Activated T-helper 9 cell treated with anti-CD3 and anti-CD28 coated beads, Interleukin-2, amount 50 U/mL, for 16 hours (primary cell): ENCODE measurements at places on chromosomes 12 and 14.

DNA sequence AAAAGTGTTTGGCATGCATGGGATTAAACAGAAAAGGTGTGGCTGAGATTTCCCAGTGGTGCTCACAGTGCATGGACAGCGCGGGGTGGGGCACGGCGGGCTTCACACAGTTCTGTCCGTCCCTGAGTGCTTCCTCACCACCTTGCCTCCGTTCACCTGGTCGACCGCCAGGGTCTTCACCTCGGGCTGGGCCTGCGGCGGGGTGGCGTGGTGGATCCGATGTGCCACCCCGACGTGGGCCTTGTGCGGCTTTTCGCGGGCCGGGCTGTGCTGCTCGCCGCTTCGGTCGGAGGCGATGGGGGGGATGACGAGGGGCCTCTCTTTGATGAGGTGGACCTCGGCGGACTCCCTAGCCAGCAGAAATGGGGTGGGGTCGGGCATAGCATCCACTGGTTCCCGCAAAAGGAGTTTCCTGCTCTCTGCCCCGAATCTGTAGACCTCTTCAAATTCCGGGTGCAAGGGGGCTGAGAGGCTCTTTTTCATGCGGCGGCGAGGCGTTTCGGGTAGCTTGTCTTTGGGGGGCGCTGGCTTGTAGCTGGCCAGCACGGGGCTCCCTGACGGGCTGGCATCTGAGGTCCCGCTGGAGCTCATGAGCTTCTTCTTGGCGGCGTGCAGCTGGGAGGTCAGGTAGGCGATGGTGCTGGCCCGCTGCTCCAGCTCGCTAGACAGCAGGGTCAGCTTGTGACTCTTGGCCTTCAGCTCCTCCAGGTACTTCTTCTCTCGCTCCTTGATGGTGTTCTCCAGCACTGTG lies 35.5 kb downstream of the CCDC92 start:
- no peak for DNase-seq

DNA sequence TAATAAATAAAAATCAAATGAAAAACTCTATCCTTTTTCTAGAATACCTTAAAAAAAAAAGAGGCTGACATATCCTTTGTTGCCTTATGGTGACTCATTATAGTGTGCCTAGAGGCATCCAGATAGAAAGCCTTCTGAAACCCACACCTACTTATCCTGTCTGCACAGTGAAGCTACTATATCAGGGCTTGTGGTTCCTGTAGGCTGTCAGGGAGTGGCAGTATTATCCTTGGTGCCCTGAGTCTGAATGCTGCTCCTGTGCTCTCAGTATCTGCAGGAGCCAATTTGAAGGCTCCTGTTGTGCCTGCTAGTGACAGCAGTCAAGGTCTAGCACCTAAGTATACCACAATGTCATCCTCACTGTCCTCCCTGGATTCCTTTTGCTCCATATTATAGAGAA lies 168.4 kb upstream of the AVPR1A start:
- DNase-seq: no peak

- DNase-seq: no peak
Measured at GRCh38 chr12:72406111-72406510, 133.9 kb downstream of the TRHDE start.

GRCh38 chr12:6074979-6075585 lies 49.4 kb downstream of the VWF start:
- DNase-seq: no peak

DNA sequence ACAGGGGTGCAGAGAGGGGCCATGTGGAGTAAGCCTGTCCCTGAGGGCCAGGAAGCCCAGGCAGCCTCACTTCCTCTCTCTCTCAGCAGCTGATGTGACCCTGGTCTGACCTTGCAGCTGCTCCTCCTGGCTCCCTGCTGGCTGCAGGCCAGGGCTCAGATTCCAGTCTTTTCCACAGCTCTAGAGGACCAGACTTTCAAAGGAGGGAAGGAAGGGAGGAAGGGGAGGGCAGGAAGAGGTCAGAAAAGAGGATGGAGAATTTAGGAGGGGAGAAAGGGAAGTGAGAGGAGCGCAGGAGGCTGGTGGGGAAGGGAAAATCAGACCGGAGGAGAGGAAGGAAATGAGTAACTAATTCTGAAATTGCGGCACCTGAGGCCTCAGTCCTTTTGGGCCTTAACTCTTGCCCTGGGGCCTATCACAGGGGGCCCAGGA lies 40.9 kb upstream of the VASH1 start:
- no peak for DNase-seq

DNA sequence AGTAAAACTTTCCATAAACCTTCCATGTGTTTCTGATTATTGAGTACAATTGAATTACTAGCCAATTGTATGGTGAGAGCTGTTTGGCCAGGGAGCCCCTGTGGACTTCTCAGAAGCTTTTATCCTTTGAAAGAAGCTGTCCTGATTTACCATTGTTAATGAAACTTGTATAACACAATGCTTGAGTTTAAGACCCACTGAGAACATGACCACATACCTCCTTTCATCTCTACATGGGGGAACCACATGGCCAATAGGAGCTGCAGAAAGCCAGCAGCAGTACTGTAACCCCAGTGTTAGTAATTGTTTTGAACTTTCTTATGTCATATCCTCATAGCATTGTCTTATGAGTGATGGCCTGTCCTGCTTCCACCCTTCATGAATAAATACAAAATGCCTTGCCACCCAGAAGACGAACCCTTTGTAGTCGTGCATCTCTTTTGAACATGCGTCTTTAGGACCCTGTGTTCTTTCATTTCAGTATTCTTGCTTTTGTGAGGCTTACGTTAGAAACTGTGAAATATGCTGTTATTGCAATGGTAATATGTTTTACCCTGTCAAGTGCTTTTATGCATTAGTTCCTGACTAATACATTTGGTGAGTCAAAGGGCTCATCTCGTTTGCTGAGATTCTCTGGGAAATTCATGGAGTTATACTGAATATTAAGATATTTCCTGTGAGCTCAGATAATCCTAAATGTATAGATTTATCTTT lies 815.7 kb downstream of the NRXN3 start:
- DNase-seq: no peak

- DNase-seq: no peak
Measured at GRCh38 chr12:9027161-9028059, 38.1 kb downstream of the KLRG1 start.

GRCh38 chr12:52091869-52092268 lies 12.4 kb downstream of the SMIM41 start:
- DNase-seq: no peak

GRCh38 chr14:104385531-104386101 lies 193.9 kb upstream of the C14orf180 start:
- no peak for DNase-seq

DNA sequence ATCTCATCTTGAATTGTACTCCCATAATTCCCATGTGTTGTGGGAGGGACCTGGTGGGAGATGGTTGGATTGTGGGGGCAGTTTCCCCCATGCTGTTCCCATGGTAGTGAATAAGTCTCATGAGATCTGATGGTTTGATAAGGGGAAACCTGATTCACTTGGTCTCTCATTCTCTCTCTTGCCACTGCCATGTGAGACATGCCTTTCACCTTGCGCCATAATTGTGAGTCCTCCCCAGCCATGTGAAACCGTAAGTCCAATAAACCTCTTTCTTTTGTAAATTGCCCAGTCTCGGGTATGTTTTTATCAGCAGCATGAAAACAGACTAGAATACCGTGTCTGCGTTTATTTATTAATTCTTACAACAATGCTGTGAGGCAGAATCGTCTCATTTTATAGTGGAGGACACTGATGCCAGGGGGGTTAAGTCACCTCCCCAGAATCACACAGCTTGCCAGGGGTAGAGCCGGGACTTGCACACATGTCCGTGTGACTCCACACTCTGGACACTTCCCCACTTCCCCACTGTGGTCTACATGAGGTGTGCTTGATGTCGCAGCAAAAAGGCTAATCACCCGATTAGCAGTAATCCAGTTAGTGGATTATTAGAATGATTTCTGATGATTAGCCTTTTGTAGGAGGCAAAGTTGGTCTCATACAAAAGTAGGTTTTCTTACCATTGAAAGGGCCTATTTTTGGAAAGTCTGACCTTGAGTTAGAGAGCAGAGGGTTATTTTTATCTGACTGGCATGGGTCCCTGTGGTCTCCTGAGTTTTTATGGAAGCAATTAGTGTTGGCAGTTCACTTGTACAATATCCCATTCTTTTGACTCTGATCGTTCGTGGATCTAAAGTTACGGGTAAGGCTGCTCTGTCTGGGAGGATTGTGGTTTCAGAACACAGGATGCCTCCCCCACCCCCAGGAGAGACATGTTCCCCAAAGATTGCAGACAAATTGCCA lies 47.4 kb upstream of the BCL7A start:
- no peak for DNase-seq

- DNase-seq: no peak
Measured at GRCh38 chr14:99744199-99744872, 48.9 kb upstream of the EML1 start.

GRCh38 chr14:77139540-77140358 lies 1.8 kb downstream of the ZDHHC22 start:
- DNase-seq: peak; percentile 21

GRCh38 chr12:116689979-116690744 lies 47.7 kb downstream of the SPRING1 start:
- no peak for DNase-seq

DNA sequence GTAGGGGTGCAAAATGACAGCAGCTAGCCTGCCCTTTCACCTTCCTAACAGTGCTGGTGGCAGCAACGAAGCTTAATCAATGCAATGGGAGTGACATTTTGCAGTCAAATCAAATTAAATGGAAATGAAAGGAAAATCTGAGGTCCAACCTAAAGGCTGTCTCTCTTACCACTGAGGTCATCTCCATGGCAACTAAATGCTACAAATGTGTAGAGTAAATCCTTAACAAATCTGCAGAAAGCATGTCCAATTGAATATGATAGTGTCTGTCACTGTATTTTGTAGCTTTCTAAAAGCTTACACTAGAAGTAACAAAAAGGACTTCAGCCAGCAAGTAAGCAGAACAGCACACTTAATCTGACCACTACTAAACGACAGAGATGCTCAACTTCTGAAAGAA lies 488.8 kb downstream of the BCAT1 start:
- no peak for DNase-seq

GRCh38 chr12:62963486-62964041 lies 28.6 kb upstream of the PPM1H start:
- DNase-seq: no peak

DNA sequence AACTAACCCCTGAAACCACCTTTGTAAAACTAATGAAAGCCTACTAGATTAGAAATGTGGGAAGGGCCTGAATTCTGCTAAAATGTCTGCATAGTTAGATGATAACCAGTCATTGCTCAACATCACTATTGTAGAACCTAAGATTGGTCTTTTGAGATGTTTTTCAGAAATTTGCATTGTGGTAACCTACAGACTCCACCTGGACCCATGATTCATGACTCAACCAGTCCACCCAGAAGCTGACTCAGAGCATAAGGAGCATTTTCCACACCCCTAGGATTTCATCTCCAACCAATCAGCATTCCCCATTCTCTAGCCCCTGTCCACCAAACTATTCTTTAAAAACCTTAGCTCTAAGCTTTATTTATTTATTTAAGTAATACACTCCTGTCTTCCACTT lies 30.4 kb upstream of the CHGA start:
- DNase-seq: no peak

DNA sequence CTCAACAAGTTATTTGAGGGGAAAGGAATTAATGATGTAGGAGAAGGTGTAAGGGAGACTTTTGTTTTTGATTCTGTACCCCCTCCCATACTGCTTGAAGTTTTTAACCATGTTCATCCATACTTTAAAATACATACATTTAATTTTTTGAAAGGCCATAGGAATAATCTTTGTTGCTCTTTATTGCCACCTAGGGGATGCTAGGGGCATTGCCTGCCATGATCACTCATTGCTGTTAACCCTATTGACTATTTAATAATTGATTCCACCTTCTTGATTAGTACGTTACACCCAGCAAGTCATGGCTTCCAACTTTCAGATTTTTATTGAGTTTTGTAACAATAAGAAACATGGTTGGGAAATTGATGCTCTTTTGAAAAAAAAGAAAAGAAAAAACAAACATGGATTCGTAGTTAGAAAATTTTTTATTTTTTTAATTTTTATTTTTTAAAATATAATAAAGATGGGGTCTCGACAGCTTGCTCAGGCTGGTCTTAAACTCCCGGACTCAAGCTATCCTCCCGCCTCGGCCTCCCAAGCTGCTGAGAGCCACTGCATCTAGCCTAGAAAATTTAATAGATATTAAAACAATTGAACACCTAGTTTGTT lies 8.5 kb upstream of the PRKAB1 start:
- no peak for DNase-seq

GRCh38 chr14:75418850-75419768 lies 8.7 kb upstream of the JDP2 start:
- DNase-seq: no peak

DNA sequence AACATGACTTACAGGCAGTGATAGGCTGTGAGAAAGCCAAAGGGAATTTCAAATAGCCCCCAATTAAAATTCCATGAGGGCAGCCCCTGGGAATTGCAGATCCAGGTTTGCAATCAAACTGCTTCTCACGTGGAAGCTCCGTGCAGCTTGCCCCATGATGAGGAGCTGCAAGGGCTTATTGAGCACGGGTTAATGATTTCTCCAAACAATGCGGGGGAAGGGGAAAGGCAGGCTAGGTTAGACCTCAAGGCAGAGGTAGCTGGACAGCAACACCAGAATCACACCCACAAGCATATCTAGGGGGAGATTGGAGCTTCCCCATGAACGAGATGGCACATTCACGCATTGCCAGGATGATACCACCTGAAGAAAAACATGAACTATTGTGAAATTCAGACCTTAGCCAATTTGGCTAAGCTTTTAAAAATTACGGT lies 5.0 kb upstream of the DUSP6 start:
- DNase-seq: no peak

DNA sequence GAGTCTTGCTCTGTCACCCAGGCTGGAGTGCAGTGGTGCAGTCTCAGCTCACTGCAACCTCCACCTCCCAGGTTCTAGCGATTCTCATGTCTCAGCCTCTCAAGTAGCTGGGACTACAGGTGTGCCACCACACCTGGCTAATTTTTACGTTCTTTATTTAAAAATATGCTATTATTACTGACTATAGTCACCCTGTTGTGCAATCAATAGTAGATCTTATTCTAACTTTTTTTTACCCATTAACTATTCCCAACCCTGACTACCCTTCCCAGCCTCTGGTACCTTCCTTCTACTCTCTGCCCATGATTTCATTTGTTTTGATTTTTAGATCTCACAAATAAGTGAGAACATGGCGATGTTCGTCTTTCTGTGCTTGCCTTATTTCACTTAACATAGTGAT lies 2.5 kb downstream of the OXA1L start:
- DNase-seq: no peak

DNA sequence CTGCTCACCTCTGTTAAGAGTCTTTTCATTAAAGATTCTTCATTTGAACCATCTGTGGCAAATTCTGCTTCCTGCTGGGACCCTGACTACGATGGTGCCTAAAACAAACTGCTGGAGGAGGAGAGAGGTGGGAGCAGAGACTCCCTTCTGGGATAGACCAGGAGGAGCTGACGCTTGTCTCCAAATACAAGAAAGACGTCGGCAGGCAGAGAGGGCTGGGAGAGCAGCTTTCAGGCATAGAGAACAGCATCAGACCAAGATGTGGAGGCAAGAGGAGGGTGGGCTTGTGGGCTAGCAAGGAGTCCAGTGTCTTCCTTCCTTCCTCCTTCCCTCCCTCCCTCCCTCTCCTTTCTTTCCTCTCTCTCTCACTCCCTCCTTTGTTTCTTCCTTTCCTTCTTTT lies 358.6 kb downstream of the VRK1 start:
- no peak for DNase-seq
